GM23338 (cell line): ENCODE measurements at places on chromosomes 13 and 19. TPM values are rescaled to one million over a fixed set of nuclear protein-coding genes. Genes with fewer than 3 reads are reported as not detected.

GRCh38 chr19:7397687-7398086 lies 49.0 kb downstream of the ARHGEF18 start:
- no peaks in the 10 kb centered on the region for H3K27me3 ChIP-seq
- no peak for DNase-seq
- peak overlapping the region; percentile 86; the same call in 1 of the 2 replicates for H3K27ac ChIP-seq
- H3K4me1 ChIP-seq = peaks cover 16% of the 10 kb centered on the region
- H3K4me3 ChIP-seq = no peak overlapping the region

DNA sequence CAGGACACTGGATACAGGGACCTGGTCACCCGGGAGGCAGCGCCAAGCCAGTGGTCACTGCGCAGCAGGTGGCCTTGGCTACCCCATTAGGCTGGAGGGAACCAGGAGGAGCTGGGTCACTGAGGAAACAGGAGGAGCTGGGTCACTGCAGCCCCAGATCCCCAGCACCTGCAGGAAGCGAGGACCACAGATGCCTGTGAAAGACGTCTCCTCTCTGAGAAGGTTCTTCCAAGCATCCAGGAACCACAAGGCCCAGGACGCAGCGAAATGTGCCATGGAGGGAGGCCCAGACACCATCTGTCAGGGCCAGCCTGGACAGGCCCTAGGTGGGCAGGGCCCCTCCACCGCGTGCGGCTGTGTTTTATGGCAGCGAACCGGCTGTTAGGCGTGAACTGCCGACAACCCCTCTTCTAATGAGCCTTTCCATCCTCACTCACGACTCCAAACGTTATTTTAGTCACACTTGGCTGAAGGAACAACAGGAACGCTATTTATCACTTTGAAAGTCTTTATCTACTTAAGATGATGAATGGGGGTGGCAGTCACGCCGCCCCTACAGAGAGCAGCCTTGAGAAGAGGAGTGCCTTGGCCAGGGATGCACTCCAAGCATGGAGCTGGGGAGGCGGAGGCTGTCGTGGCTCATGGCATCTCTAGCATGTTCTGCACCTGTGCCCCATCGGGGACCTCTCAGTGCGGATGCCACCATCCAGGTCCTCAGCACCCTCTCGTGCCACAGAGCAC lies 53.3 kb downstream of the CEBPG start:
- no peaks in the 10 kb centered on the region for H3K4me1 ChIP-seq
- H3K36me3 ChIP-seq = no peaks in the 10 kb centered on the region
- H3K4me3 ChIP-seq = no peak overlapping the region

GRCh38 chr13:31119966-31120700 lies 41.6 kb downstream of the HSPH1 start:
- no peak overlapping the region for H3K4me3 ChIP-seq
- H3K4me1 ChIP-seq = no peaks in the 10 kb centered on the region
- no peak overlapping the region for H3K27ac ChIP-seq
- H3K36me3 ChIP-seq = no peaks in the 10 kb centered on the region
- DNase-seq = peak; percentile 15

Gene ANKRD24
- 3.7 and 4.5 TPM in 2 replicates for polyA plus RNA-seq

Gene TMEM150B
- polyA plus RNA-seq = 0.29 and 0.40 TPM in 2 replicates
